ENCODE measurements at places on chromosomes 5 and 9.

DNA sequence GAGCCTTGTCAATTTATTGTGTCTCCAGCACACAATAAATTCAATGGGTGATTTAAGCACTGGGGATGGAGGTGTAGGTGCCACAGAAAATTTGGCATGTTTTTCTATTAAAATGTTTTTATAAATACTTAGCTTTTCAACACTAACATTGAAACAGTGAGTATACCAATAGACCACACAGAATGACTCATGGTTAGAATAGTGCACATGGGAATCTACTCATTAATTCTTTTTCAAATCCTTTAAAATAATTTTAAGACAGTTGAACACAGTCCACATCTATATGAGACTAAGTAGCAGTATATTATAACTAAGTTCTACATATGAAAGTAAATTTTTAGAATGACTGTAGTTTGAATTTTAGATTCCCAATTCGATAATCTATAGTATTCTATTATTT, 67.1 kb downstream of the LNPEP start:
- no peak for DNase-seq

DNA sequence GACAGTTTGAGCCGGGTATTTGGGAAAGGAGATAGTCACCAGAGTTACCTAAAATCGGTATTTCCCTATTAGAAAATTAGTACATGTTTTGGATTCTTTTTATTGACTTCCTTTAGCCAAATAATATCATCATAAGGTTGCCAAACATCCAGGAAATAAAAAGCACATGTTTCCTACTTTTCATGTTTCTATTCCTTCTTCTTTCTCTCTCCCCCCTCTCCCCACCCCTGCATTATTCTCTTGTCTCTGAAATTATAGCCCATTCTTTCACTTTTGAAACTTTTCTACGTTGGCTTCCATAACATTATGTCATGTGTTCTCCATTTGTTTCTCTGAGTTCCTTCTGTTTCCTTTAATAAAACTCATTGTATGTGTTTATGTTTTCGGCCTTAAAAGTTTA, 161.9 kb downstream of the ALDH1A1 start:
- DNase-seq: no peak

DNA sequence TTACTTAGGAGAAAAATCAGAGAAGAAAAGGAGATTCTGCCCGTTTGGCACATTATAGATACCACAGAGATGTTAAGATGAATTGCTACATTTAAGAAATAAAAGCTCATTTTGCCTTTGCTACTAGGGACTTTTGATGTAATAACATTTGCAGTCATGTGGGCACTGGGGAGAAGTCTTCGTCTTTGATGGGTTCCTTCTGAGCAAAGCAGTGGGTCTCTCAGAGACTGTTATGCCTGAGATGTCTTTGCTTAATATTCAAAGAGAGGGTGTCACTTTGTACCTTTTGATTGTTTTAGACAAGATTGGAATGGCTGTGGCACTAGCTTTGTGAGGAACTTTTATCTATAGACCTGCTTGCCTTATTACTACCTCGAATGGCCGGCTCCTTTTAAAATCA, 25.0 kb downstream of the SLC25A25 start:
- DNase-seq: no peak

DNA sequence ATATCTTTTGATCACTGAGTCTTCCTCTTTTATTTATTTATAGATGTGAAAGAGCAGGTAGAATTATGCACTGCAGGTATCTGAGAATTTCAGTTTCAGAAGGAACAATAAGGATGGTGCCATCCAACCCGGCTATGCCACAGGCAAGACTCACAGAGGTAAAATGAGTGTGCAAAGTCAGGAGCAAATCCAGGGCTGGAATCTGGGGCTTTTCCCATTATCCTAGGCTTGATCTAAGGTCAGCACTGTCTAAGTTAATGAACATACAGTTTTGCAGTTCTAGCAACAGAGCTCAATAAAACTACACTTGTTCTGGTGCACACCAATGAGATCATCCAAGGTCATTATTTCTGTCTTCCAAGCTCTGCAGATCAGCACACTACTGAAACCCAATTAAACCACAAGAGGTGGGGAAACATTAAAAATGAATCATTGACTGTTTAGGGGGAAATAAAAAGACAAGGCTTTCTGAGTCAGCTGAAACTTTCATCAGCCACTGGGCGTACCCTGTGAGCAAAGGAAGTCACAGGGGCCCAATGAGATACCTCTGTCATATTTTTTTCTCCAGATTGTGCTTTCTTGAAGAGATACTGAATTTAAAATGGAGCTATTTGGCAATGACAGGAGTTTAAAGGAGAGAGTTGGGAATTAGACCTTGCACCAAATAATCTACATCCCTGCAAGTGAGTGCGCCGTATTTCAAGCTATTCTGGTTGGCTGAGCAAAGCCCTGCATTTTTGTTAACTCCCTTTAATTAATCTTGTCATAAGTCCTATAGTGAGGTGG, 662.2 kb upstream of the ZNF608 start:
- no peak for DNase-seq

DNA sequence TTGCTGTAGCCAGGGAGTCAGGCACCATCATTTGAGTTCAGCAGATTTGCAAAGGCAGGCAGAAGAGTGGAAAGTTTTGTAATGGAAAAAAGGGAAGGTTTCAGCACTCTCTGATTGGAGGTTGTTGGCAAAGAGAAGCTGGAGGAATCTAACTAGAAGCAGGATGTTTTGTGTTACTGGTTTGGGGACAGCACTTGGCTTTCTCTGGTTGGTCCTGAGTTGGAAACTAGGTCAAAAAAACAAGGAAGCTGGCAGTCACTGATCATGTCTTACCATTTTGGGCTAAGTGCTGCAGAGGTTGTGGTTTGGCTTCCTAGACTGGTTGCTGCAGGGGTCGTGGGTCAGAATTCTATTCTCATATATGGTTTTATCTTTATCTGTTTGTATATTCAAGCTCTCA, 189.8 kb downstream of the DRD1 start:
- DNase-seq: no peak

GRCh38 chr9:90046317-90046861, 441.6 kb downstream of the GADD45G start:
- DNase-seq: no peak

DNA sequence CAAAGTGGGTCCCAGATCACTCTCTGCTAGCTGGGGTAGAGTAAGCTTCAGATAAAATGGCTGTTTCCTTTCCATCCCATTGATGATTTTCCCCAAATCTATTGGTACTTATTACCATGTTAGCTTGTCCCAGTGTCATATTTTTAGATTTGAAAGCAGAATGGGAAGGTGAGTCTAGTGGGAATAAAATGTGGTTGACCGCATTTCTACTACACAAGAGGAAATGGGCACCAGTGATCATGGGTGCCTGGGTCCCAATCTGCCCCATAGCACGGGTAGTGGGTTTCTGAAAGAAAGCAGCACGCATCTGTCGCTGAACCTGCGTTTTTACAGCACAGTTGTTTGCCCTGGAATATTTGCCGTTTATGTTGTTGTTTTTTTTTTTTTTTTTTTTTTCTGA, 20.1 kb downstream of the DAPK1 start:
- no peak for DNase-seq

- DNase-seq: no peak
These were observed 597 bp upstream of the CENPH start for GRCh38 chr5:69188811-69189161.

DNA sequence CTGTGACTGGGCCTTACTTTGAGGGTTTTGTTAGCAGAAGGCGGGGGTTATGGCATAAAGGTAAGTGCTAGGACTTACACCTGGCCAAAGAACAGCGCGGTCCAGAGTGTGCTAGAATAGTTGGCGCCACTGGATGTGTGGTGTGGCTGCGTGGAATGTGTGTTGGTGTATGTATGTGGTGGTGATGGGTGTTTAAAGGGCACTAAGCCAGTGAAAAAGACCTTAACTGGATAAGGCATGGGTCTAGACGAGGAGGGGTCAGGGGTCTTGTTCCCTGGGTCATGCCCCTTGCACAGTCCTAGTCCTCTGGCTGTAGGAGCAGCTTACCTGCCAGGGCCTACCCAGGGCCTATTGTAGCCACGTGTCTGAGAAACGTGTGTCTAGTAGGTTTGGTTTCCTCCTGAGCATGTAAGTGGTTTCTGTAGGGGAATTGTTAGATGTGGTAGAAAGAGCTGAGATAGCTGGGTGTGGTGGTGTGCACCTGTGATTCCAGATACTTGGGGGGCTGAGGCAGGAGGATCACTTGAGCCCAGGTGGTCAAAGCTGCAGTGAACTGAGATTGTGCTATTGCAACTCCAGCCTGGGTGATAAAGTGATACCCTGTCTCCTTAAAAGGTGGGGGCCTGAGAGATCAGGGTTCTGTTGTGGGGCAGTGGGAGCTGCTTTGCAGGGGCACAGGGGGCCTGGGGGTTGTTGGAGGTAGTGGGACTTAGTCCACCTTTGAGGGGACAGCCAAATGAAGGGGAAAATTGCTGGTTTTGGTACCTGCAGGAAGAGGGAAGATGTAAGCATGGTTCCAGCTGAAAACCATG, 55.2 kb downstream of the HSPA4 start:
- DNase-seq: no peak

- peak; percentile 26 for DNase-seq
These were observed 525.9 kb upstream of the CLINT1 start for GRCh38 chr5:158384535-158385481.

DNA sequence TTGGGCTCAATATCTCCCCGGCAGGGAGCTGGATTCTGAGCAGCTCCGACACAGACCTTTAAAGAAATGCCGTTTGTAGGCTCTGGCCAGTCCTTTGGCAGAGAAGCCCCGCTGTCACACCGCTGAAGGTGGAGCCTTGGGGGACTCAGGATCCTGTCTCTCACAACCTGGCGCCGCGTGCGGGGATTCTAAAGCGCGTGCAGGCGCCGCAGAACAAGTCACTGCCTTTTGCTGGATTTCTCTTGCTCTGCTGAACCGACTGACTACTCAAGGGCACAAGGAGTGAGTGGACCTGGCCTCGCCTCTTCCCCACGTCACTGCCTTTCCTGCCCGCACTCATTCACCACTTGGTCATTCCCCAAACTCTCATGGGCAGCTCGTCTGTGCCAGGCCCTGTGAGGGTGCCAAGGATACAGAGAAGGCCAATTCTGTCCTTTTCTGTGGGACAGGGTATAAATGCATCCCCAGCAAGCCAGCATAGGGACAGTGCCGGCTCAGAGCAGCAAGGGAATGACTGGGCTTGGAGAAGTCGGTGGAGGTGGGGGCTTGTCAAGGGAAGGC, 69.3 kb downstream of the CRB2 start:
- DNase-seq: peak; percentile 72

DNA sequence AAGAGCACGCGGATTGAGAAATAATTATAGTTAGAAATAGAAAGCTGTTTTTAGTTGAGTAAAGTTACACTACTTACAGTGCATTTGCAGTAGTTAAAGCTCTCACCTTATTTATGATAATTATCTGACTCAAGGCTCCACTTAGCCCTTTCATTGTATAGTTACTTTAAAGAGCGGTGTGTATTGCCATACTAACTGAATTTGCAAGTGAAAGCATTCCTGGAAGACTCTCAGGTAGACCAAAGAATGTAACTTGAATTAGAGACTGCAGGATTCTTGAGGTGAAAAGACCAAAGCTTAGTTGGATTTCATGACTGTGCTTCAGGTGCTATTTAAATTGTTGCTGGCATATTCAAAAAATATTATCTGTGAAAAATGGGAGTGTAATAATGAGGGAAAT, 4.2 kb upstream of the RASA1 start:
- no peak for DNase-seq

DNA sequence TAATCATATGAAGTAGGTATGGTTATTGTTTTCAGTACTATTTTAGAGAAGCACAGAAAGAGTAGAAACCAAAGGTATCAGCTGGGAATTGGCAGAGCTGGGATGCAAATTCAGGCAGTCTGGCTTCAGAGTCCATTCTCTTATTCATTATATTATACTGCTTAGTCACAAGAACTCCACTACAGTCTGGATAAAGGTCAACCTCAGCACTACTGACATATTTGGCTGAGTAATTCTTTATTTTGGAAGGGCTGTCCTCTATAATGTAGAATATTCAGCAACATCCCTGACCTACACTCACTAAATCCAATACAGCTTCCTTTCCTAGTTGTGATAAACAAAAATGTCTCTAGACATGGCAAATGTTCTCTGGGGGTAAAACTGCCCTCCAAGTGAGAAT, 37.6 kb downstream of the PTGER4 start:
- DNase-seq: no peak

DNA sequence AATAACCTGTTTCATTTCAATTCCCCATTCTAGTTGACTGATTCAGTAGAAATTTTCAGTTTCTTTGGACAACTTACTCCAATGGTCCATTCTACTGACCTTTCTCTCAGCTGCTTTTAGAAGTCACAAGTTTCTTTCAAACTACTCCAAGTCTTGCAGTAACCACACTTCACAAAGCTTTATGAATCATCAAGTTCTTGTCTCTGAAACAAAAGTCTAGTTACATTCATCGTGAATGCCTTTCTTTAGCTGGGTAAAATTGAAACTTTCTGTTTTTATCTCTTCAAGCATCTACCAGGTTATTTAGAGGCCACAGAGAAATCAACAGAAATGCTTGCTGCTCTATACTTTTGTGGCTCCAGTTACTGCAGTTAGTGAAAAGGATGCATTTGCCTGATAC, 405.4 kb downstream of the TMEM232 start:
- no peak for DNase-seq

GRCh38 chr9:27436234-27436633, 87.9 kb upstream of the IFNK start:
- DNase-seq: no peak

DNA sequence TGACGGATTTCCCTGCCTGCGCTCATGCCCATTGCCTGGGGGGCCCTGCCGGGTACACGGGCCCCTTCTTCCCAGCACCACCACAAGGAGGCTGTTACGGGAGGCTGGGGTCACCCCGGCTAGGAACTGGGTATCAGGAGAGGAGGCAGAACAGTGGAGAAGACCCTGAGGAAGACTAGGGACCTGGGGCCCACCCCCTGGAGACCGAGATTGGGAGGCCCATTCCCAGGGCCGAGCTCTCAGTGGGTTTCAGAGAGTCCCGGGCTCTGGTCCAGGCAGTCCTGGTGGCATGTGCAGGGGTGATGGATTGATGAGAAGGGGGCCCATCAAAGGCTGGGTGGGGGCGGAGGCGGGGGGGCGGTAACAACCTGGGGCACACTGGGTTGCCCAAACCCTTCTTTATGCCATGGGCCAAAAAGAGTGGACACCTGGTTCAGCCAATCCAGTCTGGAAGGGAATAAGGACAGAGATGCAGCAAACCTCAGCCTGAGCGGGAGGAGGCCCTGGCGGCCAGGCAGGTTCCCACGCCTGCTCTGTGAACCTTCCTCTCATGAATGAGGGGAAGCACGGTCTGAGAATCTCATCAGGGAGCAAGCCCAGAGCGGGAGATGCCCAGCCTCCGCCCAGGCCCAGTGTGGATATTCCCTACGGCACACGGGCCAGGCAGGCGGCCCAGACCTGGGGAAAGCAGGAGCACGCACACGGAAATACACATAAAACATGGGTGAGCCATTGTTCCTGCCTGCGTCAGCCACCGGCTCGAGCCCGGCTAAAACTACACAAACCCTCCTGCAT, 785 bp upstream of the P4HA2 start:
- DNase-seq: peak; percentile 64

DNA sequence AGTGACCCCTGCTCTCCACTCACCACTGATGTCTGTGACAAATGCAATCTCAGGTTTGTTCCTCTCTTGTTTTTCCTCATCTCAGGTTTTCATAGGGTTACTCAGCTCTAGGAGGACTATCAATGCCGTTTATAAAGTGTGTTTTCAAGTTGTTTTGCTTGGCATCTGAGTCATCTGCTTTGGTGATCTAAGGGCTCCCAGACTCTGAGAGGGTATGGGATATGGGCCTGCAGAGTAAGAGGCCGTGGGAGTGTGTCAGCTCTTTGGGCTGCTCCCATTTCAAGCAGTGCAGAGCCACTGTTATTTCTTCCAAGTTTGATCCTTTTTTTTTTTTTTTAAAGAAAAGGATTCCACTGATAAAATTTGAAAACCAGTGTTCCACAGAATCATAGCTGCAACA, 46.3 kb downstream of the NNT start:
- DNase-seq: no peak

- no peak for DNase-seq
These were observed 129.4 kb downstream of the TRIM32 start for GRCh38 chr9:116816484-116816883.
